ENCODE measurements at places on chromosomes 4 and X.

DNA sequence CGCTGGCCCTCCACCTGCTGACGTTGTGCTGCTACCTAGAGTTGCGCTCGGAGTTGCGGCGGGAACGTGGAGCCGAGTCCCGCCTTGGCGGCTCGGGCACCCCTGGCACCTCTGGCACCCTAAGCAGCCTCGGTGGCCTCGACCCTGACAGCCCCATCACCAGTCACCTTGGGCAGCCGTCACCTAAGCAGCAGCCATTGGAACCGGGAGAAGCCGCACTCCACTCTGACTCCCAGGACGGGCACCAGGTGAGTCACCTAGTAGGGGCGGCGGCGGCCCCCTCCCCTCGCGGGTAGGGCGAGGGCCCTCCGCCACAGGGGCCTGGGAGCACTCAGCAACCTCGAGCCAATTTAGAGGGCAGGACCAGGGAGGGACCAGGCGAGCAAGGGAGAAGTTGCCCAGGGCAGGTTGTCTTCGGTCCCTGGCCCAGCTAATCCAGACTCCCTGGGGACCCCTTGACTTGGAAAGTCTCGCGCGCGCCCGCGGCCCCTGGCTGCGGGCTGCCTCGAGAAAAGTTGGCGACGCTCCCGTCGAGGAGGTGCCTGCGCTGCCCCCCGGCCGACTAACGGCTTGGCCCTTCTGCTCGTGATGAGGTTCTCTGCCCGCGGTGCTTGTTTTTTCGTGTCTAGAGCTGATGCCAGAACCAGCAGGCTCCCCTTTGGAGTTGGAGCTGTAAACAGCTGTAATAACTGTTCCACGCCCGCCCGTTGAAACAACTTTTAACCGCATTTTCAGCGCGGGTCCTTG lies 717 bp downstream of the EDA start:
- no peak for DNase-seq

- DNase-seq = peak; percentile 74
Observed at GRCh38 chrX:130268449-130269170, at the start of gene ZNF280C. Gene ZNF280C (minus strand): TSS chrX:130268899. CDS start chrX:130260449, 8,450 bp downstream.

DNA sequence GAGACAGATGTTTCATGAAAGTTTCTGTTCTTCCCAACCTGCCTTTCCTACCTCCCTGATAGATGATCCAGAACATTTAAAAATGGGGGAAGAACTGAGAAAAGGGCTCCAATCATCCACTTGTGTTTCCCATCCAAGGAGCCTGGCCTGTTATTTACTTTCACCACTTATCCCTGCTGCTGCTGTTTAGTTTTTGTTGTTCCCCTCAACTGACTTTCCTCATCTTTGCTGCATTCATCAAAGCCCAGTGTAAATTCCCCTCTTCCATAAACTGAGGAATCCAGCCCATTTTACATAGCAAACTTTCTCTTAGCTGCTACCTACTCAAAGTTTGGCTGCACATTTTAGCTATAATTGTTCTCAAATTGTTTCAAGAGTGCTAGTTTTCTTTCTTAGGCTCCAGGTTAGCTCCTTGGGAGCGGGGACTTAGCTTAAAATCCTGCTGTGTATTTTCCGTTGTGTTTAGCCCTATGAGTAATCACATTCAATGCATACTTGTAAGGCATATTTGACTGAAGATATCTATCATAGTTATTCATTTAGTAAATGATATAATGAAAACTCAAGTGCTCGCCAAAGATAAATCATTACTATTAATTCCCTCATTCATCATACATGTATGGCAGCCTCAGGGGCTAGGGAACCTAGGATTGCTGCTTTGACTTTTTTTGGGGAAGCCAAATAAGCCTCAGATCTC lies 1.4 kb upstream of the PTPN13 start:
- no peak for DNase-seq

- no peak for DNase-seq
Observed at GRCh38 chr4:171342646-171343045, 470.6 kb upstream of the GALNTL6 start.

DNA sequence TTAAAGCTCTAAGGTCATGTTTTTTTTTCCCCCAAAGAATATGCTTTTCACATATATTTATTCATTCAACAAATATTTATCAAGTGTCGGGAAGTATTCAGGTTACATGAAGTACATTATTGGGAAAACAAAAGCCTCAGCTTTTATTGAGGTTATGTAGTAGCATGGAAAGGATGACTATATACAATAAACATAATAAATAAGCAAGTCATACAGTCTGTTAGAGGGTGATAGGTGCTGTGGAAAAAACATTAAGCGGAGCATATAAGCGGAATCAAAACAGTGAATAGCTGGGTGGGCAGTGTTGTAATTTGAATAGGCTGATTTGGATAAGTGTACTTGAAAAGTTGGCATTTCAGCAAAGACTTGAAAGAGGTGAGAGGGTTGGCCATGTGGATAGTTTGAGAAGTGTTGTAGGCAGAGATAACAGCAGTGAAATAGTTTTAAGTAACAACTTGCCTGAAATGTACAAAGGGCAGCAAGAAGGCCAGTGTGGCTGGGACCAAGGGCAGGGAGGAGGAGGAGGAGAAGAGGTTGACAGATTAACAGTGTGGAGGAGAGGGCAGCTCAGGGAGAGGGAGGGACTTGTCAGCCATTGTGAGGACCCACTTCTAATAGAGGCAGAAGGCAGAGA lies 558.7 kb downstream of the SPRY1 start:
- DNase-seq = no peak

DNA sequence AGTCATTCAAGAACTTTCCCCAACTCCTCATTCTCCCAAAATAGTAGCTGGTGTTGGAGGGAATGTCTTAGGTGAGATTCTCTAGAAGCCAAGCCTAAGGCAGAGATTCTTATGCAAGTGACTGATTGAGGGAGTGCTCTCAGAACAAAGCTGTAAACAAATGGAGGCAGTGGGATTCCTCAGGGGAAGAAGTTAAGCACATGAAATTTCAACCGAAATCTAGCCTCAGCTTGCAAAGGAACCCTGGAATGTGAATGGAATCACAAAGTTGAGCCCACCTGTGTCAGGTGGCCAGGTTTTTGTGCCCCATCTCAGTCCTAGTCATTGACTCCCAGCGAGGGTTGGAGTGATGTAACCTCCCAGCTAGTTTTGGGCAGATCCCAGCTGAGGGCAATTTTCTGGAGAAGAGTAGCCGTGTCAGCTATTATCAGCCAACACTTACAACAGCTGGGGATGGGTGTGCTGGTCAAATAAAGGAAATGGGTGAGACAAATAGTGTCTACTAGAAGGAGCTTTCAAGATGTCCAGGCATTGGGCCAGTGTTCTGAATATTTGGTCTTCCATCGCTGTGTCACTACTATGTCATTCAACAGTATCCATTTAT lies 29.7 kb upstream of the FGF2 start:
- DNase-seq = no peak

DNA sequence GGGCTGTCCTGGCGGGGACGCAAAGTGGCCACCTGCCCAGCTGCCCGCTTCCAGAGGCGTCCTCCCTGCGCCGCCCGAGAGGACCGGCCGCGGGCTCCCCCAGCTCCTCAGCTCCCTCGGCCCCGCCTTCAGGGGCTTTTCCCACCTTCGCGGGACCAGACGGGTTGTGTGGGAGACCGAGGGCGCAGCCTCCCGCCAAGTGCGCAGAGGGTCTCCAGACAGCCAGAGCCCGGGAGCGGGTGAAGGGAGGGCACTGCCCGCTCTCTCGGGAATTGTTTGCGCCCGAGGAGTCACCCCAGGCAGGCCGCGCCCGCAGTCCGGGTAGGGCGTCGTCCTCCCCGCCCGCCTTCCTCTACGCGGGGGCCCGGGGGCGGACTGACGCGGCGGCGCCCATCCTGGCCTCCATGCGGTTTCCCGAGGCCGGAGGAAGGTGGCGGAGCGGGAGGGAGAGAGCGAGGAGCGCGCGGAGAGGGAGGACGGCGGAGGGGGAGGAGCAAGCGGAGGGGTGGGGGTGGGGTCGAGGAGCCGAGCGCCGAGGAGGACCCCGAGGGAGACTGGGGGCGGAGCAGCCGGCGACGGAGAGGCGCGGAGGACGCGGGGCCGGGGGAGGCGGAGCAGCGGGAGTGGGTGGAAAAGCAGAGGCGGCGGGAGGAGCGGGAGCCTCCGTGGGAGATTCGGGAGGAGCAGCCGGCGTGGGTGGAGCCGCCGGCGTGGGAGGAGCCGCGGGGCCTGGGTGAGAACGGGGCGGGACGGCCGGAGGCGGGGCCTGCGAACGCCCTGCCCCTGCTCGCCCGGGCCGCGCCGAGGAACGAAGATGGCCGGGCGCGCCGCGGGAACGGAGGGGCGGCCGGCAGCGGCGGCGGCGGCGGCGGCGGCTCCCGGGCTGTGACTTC lies 47.5 kb downstream of the CLDN34 start:
- DNase-seq = peak; percentile 51

GRCh38 chr4:149914119-149915115 lies 98.8 kb upstream of the IQCM start:
- DNase-seq = peak; percentile 35

DNA sequence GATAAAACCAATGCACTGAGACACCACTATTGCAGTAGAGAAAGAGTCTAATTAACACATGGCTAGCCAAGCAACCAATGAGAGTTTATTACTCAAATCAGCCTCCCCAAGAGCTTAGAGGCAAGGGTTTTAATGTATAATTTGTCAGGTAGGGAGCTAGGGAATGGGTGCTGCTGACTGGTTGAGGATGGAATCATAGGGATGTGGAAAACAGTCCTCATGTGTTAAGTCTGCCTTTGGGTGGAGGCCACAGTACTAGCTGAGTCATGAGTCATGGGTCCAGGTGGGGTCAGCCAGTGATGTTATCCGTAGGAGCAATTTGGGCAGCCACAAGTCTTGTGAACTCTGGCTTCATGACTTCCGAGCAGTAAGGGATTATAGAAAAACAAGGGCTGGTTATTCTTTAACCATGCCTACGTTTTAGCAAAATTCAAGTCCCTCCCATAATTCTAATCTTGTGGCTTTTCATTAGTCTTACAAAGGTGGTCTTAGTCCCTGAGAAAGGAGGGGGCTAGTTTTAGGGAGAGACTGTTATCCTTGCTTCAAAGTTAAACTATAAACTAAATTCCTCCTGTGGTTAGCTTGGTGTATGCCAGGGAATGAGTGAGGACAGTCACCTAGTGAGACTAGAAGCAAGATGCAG lies 25.1 kb upstream of the PLAC8 start:
- no peak for DNase-seq

GRCh38 chr4:189385098-189385497 lies 555.6 kb upstream of the FRG1 start:
- no peak for DNase-seq

GRCh38 chrX:57901466-57901865 lies 8.8 kb downstream of the ZXDA start:
- DNase-seq = no peak

DNA sequence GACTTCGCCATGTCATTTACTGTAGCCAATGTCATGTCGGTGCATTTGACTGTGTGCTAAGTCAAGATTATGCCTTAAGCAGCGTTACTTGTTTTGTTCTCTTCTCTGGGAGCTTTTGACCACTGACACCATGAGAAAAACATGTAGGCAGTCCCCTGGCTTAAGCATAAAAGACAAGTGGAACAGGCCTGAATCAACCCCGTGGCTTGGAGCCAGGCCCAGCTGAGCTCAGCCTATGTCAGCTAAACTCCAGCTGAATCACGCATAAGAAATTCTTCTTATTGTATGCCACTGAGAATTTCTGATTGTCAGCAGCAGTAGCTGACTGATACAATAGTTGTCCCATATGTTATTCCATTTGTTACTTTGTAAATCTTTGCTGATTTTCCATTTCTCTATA lies 261.9 kb downstream of the CBLL2 start:
- peak; percentile 64 for DNase-seq

- peak; percentile 97 for DNase-seq
Observed at GRCh38 chr4:4659871-4660651, 118.2 kb upstream of the STX18 start.

GRCh38 chr4:86853209-86853608 lies 4.0 kb upstream of the SLC10A6 start:
- DNase-seq = no peak

- DNase-seq = no peak
Observed at GRCh38 chr4:19540859-19541540, 710.7 kb upstream of the SLIT2 start.

DNA sequence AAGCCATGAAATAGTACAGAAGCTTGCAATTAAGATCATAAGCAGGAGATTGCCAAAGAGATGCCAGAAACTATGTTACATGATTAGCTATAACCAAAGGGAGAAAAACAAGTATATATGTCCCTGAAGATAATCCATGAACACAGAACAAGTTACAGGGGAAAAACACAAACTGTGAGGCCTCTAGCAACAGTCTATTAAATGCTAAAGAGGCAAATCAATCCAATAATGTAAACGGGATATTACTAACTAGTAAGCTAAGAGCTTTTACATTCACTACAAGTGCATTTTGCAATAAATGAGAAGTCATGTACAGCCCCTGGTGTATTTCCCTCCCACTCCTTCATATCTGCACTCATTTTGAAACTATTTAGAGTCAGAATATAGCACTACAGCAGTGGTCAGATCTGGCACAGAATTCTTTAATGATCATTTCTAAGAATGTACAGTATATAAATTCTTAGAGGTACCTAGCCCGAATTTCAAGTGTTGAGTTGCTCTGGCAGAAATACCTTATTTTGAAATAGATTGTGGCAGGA lies 449.8 kb upstream of the SMIM31 start:
- no peak for DNase-seq

DNA sequence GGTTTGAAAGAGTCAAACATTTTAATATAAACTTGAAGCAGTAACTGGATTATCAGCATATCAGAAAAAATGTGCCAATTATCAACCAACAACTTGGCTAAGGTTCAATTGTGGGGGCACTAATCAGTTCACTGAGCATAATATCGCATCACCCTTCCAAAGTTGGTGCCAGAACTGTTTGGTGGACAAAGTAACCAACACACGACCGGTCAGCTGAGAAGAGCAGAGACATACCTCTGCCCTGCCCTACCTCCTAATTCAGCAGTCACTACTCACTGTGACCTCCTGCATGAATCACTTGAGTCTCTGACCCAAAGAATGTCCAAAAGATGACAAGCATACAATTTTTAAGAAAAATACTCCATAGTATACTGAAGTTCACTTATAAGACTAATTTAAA lies 53.2 kb downstream of the TSPAN5 start:
- no peak for DNase-seq

GRCh38 chr4:129488427-129488826 lies 392.5 kb downstream of the C4orf33 start:
- no peak for DNase-seq
